Cardiac muscle cell (in vitro differentiated cells and primary cell): ENCODE measurements at places on chromosomes 5 and 9. TPM values are rescaled to one million over a fixed set of nuclear protein-coding genes. Genes with fewer than 3 reads are reported as not detected.

- DNase-seq = peak; percentile 76
- no peaks in the 10 kb centered on the region for H3K4me1 ChIP-seq
- no peaks in the 10 kb centered on the region for H3K36me3 ChIP-seq
- no peaks in the 10 kb centered on the region for H3K27me3 ChIP-seq
- no peak overlapping the region for H3K4me3 ChIP-seq
- no peak overlapping the region for H3K27ac ChIP-seq
These were observed 16.7 kb upstream of the COMMD10 start for GRCh38 chr5:116068028-116068632.

DNA sequence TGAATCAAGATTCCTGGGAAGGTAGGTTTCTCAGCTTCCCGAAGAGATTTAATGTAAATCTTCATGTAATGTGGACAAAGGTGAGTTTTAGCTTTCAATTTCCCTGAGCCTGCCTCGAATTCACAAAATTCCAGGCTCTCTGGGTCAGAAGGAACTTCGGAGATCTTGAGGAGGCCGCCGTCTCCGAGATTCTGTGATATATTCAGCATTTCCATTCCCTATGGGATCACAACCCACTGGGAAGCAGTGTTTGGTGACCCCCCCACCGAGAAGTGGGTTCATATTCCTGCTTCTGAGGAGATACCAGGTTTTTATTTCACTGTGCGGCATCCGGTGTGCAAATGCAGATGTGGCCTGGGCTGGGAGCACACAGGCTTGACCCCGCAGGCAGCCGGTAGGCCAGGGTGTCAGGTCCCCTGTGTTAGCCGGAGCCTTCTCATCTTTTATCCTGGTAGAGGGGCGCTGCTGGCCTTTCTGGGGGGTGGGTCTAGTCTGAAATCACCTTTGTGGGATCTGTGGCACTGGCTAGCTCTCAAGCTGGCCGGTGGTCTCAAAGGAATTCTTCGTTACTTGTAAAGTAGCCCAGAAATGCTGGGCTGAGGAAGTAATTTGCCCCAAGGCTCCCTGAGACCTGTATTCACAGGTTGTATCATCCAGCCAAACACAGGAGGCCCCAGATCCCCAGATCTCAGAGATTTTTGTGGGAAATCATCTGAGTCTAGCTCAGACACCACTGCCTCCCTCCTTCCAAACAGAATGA lies 1.4 kb downstream of the PLEKHG4B start:
- peak overlapping the region; percentile 42 for H3K4me3 ChIP-seq
- H3K27ac ChIP-seq = no peak overlapping the region
- no peaks in the 10 kb centered on the region for H3K27me3 ChIP-seq
- no peaks in the 10 kb centered on the region for H3K36me3 ChIP-seq

DNA sequence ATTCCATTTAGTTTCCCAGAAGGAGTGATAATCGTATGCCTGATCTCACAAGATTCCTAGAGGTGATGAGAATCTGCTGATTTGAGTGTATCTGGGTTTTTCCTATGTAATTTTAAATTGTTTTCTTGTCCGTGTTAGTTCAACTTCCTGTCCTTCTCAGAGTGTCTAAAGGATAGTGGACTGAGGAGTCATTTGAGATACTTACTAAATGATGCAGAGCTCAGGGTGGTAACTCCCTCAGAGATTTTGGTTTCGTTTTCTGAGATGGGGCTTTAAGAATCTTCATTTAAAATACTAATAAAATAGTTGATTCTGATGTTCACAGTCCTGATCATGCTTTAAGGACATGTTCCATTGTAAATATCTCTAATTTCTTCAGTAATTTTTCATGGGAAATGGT lies 30.3 kb downstream of the MELK start:
- no peaks in the 10 kb centered on the region for H3K27me3 ChIP-seq
- no peak overlapping the region for H3K27ac ChIP-seq
- H3K36me3 ChIP-seq = peaks cover 7% of the 10 kb centered on the region
- no peak for DNase-seq
- H3K4me1 ChIP-seq = no peaks in the 10 kb centered on the region

DNA sequence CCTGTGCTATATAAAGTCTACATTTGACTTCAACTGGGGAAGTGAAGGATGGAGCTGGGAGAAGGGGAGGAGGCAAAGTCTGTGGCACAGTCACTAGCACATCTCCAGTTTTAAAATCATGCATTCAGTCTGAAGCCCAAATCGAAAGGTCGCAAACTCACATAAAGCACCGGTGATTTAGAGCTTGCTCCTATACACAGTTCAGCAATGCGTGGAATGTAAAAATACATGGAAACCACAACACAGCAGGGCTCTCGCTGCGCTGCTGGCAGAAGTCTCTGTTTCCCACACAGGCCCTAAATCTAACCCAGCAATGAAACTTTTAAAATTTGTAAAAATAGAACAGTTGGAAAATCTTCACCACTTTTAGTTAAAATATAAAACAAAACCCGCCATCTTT lies 68.2 kb downstream of the EBF1 start:
- no peaks in the 10 kb centered on the region for H3K36me3 ChIP-seq
- peaks cover 3% of the 10 kb centered on the region for H3K27me3 ChIP-seq
- no peak overlapping the region for H3K4me3 ChIP-seq
- DNase-seq = peak; percentile 41

The ANKRD18B gene
- 0.80 TPM in 1 of 2 replicates, not detected in the other for total RNA-seq

DNA sequence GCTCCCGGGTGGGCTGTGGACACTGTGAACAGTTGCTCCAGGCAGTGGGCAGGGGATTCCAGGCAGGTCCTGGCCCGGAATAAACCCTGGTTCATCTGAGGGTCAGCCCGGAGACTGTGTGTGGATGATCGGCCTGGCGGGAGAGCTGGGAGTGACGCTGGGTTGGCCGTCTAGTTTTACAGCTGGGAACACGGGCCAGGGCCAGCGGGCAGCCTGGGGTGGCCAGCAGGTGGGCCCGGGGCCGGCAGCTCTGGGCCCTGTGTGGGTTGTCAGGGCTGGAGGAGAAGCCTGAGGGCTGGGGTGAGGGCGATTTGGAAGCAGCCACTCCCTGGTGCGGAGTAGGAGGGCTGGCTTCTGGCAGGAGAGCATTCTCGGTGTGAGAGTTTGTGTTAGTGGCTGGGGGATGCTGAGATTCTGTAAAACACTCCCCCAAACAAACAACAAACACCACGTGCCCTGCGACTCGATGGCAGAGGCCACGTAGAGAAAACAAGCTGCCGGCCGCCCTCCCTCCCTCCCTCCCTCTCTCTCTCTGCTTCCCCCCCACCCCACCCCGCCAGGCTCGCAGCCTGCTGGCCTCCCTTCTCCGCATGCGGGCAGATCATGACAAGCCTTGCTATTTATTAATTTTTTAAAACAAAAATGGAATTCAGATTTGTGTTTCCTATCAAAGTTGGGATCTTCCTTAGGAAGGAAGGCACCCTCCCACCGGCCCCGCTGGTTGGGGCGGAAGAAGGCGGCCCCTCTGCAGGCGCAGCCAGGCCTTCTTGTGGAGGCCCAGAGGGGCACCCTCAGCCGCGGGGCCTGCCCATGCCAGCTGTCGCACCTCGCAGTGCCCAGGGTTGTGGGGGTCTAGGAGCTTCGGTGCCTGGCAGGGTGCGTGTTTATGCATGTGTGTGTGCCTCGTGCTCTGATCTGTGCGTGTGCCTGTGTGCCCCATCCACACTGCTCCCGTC lies 49.5 kb downstream of the RXRA start:
- no peaks in the 10 kb centered on the region for H3K27me3 ChIP-seq
- DNase-seq = peak; percentile 48
- no peak overlapping the region for H3K4me3 ChIP-seq
- peak overlapping the region; percentile 79 for H3K27ac ChIP-seq

- no peaks in the 10 kb centered on the region for H3K36me3 ChIP-seq
- no peak for DNase-seq
- no peak overlapping the region for H3K4me3 ChIP-seq
- H3K27me3 ChIP-seq = no peaks in the 10 kb centered on the region
These were observed 46.6 kb downstream of the OSMR start for GRCh38 chr5:38892363-38892762.

- no peaks in the 10 kb centered on the region for H3K27me3 ChIP-seq
- no peaks in the 10 kb centered on the region for H3K36me3 ChIP-seq
- no peak for DNase-seq
- H3K4me1 ChIP-seq = no peaks in the 10 kb centered on the region
These were observed 43.2 kb downstream of the EXD3 start for GRCh38 chr9:137379761-137380161.

DNA sequence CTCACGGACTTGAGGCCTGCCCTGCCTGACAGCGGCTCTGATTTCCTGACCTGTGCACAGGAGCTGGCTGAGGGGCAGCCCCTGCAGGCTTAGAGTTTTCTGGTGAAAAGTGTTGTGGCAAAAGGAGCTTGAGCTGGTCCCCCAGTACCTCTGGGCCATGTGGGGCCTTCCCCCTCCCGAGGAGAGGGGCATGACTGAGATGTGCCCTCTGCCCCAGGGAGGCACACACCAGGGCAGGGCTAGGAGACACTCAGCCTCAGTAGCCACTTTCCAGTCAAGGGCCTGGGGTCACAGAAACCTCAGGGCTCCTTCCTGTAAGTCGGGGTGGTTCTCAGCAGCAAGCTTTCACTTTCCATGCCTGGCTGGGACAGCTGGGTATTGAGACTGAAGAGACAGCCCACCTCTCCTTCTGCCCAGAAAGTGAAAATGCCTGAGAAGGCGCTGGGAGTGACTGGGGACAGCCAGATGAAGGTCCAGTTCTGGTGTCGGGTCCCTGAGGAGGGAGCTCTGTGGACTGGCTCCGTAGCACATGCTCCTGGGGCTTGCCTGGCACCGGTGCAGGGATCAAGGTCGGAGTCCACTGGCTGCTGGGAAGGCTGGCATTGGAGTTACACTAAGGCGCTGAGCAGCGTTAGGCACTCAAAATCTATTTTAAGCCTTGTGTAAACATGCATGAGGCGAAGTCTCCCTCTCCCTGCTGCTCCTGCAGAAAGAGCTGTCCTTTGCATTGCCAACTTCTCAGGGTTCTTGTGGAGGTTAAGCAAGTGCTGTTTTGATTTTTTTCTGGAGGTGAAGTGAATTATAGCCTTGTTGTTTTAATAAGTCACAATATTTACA lies 394.9 kb downstream of the GADD45G start:
- H3K27me3 ChIP-seq = no peaks in the 10 kb centered on the region
- H3K4me1 ChIP-seq = peaks cover 45% of the 10 kb centered on the region
- H3K27ac ChIP-seq = peak overlapping the region; percentile 96
- peak; percentile 44 for DNase-seq
